ENCODE measurements at places on chromosomes 16 and 17.

DNA sequence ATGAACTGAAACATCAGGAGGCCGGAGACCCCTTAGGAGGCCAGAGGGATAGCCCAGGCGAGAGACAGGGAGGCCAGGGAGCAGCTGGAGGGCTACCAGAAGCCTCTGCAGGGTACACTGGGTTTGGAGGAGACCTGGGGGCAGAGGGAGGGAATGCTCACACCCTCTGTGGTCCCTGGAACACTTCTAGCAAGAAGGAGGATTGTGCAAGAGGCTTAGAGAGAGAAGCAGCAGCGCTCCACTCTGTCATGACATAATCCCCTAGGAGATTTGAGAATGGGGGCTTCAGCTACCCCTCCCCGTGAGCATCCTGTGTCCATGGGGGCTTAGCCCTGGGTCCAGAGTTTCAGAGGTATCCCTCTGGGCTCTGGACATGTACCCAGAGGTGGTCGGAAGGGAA lies 15.8 kb downstream of the GPR142 start:
- DNase-seq: no peak

- DNase-seq: peak; percentile 88
Measured at GRCh38 chr17:55286681-55287589, 22.2 kb downstream of the HLF start.

- peak; percentile 29 for DNase-seq
Measured at GRCh38 chr16:5215901-5216300, 118.3 kb upstream of the EEF2KMT start.

- no peak for DNase-seq
Measured at GRCh38 chr17:83012200-83012785, 67.1 kb upstream of the METRNL start.

GRCh38 chr17:45170280-45170930 lies 8.7 kb downstream of the HEXIM2 start:
- DNase-seq: no peak

Data from NCI-H226 (cell line).